ENCODE measurements at places on chromosomes 11 and 22.

GRCh38 chr11:7612056-7612660, 61.1 kb downstream of the CYB5R2 start:
- no peak for DNase-seq

DNA sequence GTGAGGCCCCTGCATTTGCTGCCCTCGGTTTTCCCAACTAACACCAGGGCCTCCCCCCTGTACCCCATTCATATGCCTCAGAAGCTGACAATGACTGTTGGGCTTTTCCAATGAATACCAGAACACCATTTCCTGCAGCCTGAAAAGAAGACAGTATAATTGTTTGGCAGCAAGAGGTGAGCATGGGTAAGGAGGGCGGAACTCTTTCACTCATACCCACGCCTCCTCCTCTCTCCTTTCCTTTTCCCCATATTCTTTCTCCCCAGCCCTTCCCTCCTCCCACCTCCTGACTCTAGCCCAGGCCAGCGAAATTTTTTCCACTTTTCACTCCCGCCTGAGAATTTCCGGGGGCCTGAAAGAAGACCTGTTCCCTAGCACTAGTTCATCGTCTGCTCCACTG, 58.0 kb upstream of the CHST1 start:
- no peak for DNase-seq

DNA sequence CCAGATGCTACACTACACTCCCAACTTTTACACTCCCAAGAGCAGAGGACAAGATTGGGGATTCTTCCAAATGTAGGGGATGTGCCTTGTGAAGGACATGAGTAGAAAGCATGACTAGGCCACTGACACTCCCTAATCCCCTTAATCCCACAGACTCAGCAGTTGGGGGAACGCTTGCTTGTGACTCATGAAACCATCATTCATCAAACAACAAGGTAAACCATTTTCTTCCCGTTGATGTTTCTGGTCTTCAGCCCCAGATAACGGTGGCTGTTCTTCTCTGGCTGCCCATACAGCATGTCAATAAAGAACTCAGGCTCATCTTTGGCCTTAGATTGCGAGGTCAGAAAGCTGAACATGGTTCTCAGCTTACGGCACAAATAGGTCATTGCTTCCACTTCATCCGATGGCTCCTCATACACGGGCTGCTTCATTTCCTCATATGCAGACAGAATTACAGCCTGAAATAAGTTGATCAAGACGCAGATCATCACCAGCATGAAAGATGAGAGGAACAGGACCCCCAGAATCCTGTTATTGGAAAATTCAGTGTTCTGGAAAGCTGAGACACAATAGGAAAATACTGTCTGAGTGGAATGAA, 6.4 kb upstream of the CDPF1 start:
- DNase-seq, result no peak

- peak; percentile 66 for DNase-seq
Measured at GRCh38 chr22:49657275-49657973, 170.2 kb downstream of the BRD1 start.

DNA sequence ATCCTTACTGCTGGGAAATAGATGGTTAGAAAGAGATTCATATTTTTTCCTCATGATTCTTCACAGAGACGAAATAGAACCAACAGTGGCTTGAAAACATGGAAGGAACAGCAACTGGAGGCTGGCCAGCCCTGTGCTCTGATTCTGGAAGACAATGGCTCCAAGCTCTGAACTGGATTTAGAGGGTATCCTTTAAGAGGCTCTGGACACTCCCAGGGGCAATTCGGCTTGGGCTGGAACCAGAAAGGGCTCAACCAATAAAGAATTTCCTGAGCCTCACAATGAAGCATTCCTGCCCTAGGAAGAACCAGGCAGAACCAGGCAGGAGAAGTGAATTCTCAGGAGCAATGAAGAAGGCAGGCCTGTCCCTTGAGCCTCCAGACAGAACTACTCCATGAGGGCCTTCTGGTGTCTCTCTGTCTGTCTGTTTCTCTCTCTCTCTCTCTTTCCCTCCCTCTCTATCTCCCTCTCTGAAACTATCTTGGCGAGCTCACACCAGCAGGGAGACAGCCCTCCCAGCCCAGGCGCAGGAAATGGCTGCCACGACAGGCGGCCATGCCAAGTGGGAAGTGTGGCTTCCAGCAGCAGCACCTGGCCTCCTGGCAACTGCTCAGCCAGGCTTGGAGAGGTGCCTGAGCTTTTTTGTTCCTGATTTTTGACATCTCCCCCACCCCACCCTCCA, 93.3 kb downstream of the RCN1 start:
- no peak for DNase-seq

DNA sequence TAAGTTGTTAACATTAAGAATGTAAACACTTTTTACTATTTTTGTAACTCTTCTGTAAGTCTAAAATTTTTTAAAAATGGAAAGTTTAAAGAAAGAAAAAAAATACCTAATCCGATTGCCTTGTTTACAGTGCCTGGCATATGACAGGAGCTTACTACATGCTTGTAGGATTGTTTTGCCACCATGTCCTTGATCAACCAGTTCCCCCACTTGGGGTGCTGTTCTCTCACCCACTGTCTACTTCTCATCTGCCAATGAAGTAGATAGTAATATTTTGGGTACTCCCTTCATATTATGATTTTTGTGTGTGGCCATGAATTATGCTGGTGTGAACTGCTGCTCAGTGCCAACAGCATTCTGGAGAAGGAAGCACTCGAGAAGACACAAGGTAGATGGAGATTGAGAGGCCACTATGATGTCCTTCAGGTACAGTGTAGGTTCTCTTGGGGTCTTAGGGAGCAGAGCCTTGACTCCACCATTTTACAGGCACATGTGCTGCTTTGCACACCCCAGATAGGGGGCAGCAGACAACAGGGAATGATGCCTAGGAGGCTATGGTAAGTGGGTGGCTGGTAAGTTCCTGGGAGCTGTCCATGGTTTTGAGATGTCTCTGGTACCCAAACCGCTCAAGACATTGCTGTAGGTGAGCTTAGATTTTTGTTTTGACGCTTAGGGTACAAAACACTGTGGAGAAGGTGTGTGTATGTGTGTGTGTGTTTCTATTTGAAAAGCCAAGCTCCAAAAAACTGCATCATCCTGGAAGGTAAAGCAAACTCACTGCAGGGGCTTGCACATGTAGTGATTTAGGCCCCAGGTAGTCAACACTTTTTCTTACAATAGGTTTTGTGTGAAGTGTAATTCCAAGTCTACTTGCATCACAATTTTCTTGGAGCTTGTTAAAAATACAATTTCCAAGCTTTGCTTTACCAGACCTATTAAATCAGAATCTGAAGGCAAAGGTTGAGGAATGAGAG, 494.5 kb upstream of the LARGE1 start:
- DNase-seq, result no peak

DNA sequence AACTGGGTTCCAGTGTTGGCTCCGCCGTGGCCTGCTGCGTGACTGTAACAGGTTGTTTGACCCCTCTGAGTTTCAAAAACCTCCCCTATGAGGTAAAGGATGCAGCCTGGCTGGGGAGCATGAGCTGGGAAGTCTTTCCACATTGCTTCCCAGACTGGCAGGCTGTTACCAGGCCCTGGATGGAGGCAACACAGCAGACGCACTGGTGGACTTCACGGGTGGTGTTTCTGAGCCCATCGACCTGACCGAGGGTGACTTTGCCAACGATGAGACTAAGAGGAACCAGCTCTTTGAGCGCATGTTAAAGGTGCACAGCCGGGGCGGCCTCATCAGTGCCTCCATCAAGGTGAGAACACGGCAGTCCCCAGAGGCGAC, 11.4 kb downstream of the OMP start:
- no peak for DNase-seq

- DNase-seq, result no peak
Measured at GRCh38 chr22:47030143-47030661, 267.8 kb downstream of the TBC1D22A start.

- no peak for DNase-seq
Measured at GRCh38 chr11:73734993-73735392, 25.9 kb downstream of the RAB6A start.

All from stimulated activated CD4-positive, alpha-beta T cell treated with anti-CD3 and anti-CD28 coated beads, Interleukin-4, amount 100 ng/mL, for 4 hours (primary cell).